ENCODE measurements at places on chromosomes 1 and 21.

DNA sequence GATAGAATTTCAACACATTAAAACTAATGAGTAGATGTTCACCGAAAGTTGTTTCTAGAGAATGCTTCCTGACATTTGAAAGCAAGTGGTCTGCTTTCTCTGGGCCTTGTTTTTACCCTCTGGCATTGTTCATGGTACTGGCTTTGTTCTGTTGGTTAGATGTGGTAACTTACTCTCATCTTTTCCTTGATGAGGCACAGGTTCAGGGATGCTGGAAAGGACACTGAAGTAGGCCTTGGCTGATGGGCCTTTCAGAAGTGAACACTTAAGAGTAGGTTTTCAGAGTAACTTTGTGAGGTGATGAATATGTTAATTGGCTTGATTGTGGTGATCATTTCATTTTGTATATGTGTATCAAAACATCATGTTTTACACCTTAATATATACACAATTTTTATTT is 55.8 kb downstream of the DYRK1A start:
- DNase-seq: no peak

- DNase-seq: no peak
These were observed 11.5 kb downstream of the SLX9 start for GRCh38 chr21:44951186-44951915.

GRCh38 chr1:244815600-244816099 is 19.8 kb upstream of the COX20 start:
- no peak for DNase-seq

- no peak for DNase-seq
These were observed 97.4 kb downstream of the ATF6 start for GRCh38 chr1:161863549-161863948.

GRCh38 chr1:159879977-159880376 is 17.5 kb upstream of the VSIG8 start:
- DNase-seq: no peak

GRCh38 chr21:45471525-45472221 is 66.7 kb downstream of the COL18A1 start:
- DNase-seq: no peak

- no peak for DNase-seq
These were observed 23.6 kb upstream of the TBX15 start for GRCh38 chr1:119011706-119012105.

DNA sequence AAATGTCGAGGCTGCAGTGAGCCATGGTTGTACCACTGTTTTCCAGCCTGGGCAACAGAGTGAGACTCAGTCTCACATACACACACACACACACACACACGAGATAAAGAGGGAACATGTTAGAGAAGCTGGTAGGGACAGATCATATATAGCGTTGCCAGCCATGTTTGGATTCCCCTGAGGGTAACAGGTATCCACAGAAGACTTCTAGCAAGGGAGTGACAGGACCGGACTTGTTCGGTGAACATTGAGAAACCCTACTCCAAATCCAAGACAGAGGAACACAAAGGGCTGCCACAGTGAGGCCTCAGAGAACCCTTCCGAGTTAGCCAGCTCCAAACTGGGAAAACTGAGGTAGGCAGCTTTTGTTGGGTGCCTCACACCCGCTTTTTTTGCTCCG is 3.7 kb upstream of the SARS1 start:
- no peak for DNase-seq

GRCh38 chr1:44002606-44003157 is 11.3 kb downstream of the CCDC24 start:
- no peak for DNase-seq

- no peak for DNase-seq
These were observed 2.0 kb downstream of the INAVA start for GRCh38 chr1:200896531-200897196.

GRCh38 chr1:216815260-216816131 is 92.3 kb upstream of the ESRRG start:
- DNase-seq: no peak

DNA sequence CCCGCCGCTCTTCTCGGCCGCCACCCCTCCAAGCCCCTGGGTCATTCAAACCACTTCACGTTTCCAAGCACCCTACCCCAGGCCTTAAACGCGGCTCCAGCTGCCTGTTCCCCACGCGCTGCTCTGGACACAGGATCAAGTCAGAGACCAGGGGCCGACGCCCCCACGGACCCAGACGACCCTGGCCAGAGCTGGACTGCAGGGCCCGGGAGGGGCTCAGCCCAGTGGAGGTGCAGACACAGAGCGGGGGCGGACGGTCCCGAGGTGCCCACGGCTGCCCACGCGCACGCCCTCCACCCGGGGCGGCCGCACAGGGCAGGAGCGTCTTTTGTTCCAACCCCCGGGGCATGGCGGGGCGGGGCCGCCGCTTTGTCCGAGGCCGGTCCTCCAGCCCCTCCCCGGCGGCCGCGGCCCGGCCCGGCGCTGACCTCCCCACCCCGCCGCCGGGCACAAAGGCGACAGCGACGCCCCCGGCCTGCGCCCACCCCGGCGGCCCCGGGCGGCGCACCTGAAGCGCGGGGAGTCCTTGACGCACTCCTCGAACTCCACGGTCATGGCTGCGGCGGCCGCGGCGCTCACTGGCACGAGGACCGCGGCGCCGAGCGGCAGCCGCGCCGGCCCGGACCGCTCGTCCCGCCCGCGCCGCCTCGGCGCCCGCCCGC is 338 bp downstream of the ACAP3 start:
- DNase-seq: peak; percentile 49

GRCh38 chr1:28417926-28418637 is 48.5 kb downstream of the PHACTR4 start:
- no peak for DNase-seq

DNA sequence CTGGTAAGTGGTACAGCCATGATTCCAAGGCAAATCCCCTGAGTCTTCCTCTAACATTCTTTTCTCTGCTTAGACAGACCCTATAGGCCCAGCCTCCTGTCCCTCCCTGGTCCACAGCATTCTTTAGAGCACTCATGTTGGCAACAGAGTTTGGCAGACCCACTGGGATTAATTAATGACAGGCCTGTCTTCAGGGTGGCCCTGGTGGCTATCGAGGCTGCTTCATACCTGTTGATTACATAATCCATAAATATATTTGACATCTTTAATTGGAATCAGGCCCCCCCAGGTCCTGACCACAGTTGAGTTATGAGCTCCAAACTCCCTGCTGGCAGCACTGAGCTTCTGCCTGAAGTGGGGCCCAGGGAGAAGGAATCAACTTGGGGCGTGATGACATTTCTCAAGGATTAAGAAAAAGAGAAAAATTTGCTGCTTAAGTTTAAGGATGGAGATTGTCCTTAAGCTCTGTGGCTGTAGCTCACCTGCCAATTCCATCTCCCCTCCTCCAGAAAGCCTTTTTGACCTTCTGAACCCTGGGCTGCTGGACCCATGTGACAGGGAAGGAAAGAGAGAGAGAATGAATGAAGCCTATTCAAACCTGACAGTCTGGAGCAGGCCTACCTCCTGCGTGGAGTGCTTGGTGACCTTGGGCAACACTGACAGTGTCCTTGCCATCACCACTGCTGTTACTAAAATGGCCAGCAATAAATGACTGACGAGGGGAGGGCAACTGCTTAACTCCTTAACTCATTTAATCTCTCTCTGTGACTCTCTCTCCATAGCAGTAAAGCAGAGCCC is 156.6 kb downstream of the TRABD2B start:
- no peak for DNase-seq

GRCh38 chr1:227792216-227793078 is 23.0 kb upstream of the PRSS38 start:
- no peak for DNase-seq

DNA sequence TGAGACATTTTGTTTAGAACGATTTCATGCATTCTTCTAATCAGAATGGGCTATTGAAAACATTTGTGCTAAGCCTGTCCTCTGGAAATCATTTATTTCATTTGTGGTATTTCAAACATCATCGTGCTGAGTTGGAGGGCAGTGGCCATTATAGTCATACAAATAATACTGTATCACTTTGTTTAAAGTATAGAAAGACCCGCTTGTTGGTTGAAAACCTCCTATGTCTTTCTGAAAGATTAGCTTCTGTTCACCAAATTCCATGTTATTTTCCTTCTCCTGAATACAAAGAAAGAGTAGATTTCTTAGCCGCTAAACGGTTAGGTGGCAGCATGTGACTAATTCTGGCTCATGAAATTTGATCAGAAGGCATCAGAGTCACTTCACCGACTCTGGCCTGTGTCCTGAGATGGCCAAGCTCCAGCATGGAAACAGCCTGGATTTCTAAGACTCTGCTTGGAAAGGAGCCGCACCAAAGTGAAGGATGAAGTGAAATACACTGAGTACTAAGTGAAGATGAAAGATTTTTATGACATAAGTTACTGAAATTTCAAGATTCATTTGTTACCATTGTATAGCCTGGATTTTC is 355.1 kb downstream of the USP25 start:
- peak; percentile 23 for DNase-seq

GRCh38 chr1:157963713-157964112 is 29.7 kb upstream of the KIRREL1 start:
- peak; percentile 50 for DNase-seq

DNA sequence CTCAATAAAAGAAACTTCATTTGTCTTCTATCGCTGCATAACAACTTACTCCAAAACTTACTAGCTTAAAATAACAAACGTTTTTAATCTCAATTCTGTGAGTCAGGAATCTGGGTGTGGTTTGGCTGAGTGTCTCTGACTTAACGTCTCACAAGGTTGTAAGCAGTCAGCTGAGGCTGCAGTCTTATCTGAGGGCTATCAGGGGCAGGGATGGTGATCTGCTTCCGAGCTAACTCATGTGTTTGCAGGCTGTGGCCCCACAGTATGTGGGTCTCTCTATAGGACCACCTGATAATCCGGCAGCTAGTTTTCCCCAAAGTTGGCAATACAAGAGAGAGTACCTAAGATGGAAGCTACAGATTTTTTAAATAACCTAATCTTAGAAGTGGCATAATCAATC is 234.2 kb upstream of the FGGY start:
- no peak for DNase-seq

DNA sequence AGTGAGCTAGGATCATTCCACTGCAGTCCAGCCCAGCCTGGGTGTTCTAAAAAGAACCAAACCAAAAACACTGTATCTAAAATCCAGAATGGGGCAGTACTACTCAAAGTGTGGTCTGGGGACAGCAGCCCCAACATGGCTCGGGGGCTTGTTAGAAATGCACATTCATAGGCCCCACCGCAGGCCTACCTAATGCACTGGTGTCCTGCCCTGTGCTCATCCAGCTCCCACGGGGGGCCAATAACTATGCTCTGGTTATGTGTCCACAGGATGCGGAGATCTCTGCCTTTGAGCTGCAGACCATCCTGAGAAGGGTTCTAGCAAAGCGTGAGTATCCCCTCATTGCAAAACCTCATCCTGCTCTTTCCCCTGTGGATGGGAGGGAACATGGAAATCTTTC is 51.5 kb downstream of the CAPN2 start:
- no peak for DNase-seq

DNA sequence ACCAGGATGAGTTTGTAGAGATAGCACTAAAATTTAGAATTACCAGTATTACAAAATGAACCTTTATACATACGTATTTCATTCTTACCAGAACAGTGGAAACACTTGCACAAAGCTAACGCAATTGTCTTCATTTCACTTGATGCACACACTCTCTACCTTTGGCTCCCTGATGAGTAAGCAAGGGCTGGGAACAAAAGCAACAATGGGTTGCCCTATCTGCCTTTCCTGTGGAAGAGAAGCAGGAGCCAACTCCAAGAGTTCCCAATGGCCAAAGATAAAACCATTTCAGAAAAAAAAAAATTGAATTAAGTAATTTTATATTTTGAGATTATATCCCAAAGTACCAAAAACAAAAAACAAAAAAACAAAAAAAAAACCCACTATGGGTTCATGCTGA is 344.1 kb upstream of the GREM2 start:
- no peak for DNase-seq

DNA sequence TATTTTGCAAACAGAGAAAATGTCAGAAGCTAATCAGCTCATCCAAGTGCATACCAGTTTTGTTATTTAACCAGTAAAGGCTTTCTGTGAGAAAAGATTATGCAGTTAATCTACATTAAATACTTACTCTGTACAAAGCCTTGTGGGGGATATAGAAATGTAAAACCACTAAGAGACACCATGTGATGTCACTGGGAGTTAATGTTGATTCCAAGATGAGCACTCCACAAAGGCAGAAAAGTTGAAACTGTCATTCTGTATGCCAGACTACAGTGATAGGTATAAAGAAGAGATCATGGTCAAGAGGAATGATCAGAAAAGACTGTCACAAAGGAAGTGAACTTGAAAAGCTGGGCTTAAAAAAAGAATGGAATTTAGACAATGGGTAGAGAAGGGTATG is 100.3 kb upstream of the SGIP1 start:
- no peak for DNase-seq

DNA sequence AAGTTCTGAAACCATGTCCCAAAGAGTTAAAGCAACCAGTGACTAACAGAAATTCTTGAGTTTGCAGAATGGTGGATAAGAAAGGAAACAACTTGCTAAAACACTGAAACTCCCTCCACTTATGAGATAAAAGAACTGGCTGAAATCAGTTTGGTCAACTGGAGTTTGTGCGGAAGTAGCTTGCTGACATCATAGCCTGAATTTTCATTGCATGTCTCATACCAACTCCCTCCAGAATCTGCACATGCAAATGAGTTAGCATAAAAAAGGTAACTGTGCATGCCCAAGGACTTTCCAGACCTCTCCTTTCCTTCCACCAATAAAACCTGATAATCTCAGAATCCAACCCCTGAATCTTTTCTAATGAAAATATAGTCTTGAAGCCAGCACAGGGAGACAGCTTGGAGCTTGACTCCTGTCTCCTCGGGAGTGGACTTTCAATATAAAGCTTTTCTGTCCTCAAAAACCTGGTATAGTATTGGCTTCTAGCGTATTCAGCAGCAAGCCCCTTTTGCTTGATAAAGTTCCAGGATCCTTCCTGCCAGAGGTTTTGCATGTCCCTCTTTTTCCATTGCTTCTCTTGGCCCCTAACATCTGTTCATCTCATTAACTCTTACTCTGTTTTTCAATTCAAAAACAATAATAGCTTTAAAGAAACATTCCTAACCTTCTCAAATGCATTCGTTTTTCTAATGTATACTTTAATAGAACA is 785.8 kb upstream of the ADGRL4 start:
- no peak for DNase-seq

DNA sequence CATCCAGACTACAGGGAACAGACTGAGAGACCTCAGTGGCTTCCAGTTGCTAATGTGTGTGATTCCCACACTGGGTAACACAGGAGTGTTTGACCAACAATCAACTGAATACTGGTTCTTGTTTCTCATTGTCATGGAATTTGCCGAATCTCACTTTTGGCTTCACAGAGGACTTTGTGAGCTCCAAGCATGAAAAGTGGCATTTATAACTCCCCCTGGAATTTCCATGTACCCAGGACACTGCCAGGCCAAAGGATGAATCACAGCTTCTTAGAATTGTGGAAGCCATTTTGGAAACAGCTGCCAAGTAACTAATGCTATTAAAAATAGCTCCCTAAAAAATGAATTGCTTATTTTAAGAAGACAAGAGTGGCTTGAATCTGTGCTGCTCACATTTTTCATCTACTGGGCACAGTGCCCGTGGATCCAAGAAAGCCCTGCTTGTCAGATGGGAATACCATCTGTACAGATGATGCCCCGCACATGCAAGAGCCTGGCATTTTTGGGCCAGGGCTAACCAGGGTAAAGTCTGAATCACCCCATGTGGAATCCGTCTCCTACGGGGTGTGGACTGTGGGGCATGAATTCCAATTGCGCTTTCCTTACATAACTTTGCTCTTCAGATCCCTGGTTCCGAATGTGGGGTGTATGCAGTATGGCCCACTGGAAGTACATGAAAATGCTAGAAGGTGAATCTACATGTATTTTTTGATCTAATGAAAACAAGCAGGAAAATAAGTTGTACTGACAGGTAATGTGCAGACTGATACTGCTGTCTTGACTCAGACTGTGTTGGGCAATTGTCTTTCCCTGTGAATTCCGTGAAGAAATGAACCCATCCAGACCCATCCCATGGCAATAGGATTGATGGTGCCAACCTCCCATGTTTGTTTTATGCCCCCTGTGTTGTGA is 487.3 kb downstream of the SIPA1L2 start:
- DNase-seq: no peak
